ENCODE measurements at places on chromosomes 1 and 21.

GRCh38 chr1:241992734-241993133 lies 6.2 kb downstream of the MAP1LC3C start:
- DNase-seq = no peak

DNA sequence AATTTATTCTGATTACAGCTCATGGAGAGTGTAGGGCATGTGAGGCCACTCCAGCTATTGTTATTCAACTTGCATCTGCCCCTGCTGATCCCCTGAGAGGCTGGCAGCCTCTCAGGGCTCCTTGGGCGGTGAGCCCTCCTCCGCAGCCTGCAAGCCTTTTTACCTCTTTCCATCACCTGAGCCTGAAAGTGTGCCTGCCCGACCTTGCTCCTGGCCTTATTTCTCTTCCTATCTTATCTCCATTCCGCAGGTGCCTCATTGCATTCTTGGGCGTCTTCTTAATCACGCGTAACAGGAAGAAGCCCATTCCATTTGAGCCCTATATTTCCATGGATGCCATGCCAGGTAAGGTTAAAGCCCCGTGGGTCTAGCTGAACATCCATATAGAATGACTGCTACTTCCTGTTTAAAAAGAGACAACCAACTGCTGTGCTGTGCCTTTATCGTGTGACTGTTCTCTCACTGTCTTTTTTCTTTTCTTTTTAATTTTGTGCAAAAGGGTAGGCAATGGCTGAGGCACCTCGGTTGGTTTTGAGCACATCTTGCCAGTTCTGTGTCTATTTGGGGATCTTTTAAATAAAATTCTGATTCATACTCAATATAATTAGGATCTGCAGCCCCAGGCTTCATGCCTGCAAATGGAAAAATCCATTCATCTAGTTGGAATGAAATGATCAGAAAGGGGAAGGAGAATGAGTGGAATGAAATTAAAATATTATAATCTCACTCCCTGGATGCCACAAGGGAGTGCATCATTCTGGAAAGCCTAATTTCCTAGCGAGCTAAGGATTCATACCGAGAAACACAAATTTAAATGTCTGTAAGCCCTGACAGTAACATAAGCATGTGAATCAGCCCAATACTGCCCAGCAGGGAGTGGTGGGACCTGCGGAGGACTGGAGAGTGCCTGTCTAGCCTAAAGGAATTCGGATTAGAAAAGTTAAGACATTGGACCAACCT lies 38.6 kb upstream of the RCAN3 start:
- no peak for DNase-seq

DNA sequence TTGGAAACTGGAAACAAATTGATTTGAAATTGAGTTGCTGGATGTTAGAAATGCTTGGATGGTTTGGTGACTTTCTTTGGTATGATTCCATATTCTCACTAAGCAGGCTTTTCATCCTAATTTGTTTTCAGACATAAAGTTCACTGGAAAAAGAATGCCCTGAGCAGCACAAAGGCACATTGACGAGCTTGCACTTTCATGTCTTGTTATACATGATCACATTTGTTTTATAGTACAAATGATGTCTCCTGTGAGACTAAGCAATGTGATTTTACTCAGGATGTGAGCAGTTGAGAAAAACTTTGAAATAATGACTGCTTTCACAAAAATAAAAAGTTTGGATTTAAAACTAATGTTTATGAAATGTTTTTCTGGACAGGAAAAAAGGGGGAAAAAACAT lies 63.6 kb downstream of the KCNT2 start:
- no peak for DNase-seq

DNA sequence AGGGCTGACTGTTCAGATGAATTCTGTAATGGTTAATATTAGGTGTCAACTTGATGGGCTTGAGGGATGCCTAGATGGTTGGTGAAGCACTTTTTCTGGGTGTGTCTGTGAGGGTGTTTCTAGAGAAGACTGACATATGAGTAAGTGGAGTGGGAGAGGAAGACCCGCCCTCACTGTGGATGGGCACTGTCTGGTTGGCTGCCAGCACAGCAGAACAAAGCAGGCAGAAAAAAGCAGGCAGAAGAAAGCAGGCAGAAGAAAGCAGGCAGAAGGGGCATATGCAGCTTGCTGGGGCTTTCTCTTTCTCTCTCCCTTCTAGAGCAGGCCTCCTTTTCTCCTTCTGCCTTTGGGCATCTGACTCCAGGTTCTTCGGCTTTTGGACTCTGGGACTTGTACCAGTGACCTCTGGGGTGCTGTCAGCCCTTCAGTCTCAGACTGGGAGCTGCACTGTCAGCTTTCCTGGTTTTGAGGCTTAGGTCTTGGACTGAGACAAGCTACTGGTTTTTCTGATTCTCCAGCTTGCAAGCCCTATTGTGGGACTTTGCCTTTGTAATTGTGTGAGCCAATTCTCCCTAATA lies 42.9 kb upstream of the CD2 start:
- DNase-seq = peak; percentile 70

GRCh38 chr1:9904596-9904995 lies 5.5 kb downstream of the CTNNBIP1 start:
- DNase-seq = no peak

DNA sequence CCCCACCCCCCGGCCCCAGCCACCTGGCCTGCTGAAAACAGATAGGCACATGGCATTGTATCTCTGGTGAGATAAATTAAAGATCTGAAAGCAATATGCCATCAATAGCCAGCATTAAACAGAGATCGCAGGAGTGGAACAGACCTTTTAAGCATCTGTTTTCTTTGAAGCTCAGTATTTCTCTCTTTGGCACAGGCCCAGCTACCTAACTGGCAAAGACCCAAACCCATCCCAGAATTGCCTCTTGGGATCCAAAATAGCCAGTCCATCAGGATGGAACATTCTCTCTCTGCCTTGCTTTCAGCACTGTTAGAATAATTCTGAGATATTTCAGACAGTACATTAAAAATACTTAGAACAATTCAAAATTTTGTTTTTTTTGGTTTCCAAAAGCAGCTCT lies 46.0 kb downstream of the KCNJ6 start:
- DNase-seq = peak; percentile 93

DNA sequence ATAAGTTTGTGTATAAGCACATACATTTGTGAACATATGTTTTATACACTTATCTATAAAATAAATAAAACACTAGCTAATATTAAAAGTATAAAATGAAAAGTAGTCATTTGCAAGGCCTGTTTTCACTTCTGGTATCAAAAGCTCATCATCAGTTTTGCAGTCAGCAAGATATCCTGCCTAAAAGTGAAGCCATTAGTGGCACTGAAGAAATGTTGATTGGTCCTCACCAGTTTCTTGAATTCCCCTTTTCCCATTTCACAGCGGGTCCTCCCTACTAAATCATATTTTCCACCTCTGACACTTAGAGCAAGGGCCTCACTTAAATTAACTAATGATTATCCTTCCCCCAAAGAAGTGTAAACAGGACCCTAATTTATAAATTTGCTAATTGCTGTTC lies 6.7 kb downstream of the TBX15 start:
- DNase-seq = no peak

- no peak for DNase-seq
Measured at GRCh38 chr1:231720652-231721325, 94.2 kb downstream of the DISC1 start.

DNA sequence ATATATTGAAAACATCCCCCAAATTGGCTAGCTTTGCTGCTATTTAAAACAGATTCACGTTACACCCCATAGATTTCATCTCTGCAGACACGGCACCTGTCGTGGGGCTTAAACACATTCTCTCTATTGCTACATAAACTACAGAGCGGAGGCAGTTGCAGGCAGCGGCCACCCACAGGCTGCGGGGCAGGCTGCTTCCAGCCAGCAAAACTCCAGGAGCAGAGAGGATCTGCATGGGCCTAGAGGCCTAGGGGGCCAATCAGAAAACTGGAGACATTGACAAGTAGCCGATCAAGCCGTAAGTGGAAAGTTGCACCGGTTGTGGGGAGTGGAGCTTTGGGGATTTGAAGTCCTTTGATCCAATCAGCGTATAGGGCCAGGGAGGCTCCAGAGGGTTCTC lies 129.0 kb upstream of the KLHDC7A start:
- no peak for DNase-seq

GRCh38 chr1:183723571-183723970 lies 70.5 kb upstream of the APOBEC4 start:
- DNase-seq = no peak

GRCh38 chr1:157959750-157960149 lies 33.7 kb upstream of the KIRREL1 start:
- DNase-seq = no peak

- no peak for DNase-seq
Measured at GRCh38 chr1:77040826-77041225, 173.5 kb downstream of the ST6GALNAC5 start.

DNA sequence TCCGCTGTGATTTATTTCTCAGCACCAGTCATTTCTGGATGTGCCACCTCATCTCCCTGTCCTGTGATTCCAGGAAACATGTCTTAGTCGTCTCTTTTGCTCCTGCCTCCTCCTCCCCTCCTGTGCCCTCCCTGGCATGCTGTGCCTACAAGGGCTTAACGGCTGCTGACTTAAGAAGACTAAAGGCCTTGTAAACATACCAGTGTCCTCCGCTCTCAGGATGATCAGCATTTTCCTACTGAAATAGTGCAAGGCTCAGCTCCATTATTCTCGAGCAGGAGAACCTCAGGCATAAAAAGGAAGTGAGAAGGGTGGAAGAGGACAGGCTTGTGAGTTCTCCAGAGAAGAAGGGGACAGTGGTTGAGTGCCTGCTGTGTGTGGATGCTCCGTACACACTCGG lies 61.6 kb upstream of the RUNX3 start:
- DNase-seq = no peak

DNA sequence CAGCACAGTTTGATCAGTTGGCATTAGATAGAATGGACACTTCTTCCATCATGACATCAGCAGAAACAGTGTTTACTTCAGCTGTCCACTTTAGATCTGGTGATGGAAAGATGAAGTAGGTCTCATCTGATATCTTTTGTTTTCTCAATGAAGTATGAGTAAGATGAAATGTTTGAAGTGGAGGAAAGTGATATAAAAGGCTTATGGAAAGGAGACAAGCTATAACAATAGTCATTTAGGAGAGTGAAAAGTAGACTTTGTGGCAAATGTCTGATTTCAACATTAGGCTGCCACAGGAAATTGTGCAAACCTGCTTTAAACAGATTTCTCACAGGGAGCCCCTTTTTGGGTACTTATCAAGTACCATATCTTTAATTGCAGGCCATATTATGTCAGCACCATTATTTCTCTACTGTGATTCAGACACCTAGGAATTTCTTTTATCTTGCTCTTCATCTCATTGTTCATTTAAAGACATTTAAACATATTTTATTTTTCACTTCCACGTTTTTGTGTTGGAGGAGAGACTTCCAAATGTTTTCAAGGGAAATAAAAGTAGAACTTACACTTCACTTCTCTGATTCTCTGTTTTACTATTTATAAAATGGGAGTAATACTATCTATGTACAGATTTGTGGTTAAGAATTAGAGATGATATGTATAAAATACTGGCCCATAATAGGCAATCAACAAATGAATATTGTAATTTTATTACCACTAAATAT lies 18.1 kb downstream of the PDC start:
- DNase-seq = no peak

DNA sequence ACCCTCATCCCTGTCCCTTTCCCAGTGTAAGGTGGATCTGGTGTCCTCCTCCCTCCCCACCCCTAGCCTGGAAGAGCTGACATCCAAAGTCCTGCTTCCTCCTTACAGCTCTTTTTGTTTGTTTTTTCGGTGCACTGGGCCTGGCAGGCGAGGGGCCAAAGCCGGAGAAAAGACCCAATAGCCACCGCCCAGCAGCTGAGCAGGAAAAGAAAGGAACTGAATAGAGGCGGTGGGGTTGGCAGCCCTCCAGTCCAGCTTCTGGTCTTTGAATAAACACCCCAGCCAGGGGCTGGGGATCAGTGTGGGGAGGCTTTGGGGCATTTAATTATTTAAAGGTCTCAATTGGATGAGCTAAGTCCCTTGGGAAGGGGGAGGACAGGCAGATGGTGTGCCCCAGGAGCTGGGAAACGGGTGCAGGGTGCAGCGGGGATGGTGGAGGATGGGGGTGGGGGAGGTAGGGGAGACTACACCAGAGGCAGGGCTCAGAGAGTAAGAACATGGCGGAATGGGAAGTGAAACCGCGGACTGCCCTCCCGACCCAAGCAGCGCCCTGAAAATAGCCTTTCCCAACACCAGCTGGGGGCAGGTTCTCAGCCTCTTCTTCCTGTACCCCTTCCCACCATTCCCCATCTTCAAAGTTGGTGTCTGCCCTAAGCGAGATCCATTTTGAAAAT lies 20.2 kb downstream of the BTG2 start:
- peak; percentile 53 for DNase-seq

All from NCI-H1694 treated with DMSO at 0.1 percent for 48 hours (cell line).